ENCODE measurements at places on chromosomes 12 and 14.

- DNase-seq = no peak
Measured at GRCh38 chr12:3123729-3124128, 46.5 kb downstream of the TSPAN9 start.

DNA sequence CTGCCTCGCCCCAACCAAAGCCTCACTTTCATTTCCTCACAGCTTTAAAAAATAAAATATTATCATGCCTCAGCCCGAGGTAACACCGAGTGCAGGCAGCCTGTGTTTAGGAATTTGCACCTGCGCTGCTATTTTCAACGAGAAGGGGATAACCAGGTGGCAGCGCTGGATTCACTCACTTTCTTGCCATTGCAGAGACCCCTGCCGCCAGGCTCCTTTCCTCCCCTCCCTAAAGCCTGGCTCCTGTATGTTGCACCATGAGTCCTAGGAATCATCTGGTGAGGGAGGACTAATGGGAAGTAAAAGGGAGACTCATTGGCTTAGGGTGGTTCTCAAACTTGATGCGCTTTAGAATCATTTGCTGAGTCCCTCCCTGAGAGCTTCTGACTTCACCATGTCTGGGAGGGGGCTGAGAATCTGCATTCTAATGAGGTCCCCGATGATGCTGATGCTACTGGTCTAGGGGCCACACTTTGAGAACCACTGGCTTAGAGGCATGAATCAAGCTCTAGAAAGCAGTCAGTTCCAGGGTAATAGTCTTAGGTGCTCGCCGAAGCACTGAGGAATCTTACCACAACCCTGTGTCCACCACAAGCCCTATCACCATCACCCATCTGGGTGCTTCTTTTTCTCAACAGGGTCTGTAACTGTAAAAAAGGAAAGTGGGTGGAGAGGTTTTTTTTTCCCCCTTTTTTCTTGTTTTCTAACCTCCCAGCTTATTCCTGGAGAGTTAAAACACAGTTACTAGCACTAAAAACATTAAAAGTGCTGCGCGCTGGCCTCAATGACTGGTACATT, 83.8 kb downstream of the SLC38A1 start:
- no peak for DNase-seq

DNA sequence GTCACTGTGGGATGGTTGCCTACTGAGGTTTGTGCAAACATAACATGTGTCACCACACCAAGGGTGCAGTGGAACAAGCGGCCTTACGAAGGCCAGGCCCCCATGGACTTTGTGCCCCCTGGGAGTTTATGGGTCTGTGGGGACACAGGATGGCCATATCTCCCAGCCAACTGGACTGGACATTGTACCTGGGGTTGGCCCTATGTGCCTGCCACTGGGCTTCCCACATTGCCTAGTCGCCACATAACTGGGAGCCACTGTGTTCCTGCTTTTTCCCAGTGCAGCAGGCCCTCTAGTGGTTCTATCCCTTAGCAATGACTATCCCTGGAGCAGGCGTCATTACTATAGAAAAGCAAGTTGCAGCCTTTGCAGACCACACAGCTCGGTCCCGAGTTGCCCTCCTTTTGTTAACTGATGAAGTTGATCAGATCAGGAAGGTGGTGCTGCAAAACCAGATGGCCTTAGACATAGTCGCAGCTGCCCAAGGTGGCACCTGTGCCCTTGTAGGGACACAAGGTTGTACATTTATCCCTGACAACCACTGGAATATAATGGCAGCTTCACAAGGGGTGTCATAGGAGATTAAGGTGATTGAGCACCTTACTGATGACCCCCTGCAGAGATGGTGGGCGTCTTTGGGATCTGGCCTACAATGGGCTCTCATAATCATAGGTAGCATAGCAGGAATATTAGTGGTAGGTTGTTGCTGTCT, 15.2 kb upstream of the RNASE12 start:
- no peak for DNase-seq

- DNase-seq = no peak
Measured at GRCh38 chr12:58593557-58594304, 326.6 kb downstream of the LRIG3 start.

DNA sequence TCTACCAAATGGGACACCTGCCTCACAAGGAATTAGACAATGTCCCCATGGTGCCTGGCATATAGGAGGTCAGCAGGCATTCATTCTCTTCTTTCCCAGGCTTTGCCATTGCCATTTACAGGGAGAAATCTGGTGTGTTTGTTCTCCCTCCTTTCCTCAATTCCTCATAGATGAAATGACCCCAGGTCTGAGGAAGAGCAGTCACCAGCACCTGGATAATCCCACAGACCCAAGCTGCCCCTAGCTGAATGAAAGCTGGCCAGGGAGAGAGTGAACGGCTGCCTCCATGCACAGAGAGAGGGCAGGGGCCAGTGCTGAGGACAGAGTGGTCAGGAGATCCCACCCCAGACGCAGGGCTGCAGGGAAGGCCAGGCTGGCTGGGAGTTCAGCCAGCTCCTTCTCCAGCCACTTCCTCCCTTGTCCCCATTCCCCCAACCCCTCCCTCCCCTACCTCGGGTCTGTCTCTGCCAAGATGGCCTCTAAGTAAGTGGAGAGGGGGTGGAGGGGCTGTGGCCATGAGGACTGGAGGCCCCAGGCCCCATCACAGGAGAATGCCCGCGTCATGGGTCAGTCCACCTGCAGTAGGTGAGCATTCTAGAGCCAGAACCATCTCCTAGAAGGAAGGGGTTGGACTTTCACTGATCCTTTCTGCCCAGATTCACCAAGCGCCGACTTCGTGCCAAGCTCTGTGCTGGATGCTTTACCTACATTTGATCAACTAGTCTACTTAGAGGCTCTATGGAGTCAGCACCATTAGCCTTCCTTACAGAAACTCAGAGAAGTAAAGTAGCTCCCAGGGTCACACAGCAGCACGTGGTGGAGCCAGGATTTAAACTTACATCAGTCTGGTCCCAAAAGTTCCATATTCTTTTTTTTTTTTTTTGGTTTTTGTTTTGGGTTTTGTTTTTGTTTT, 2.0 kb upstream of the KRT4 start:
- no peak for DNase-seq

DNA sequence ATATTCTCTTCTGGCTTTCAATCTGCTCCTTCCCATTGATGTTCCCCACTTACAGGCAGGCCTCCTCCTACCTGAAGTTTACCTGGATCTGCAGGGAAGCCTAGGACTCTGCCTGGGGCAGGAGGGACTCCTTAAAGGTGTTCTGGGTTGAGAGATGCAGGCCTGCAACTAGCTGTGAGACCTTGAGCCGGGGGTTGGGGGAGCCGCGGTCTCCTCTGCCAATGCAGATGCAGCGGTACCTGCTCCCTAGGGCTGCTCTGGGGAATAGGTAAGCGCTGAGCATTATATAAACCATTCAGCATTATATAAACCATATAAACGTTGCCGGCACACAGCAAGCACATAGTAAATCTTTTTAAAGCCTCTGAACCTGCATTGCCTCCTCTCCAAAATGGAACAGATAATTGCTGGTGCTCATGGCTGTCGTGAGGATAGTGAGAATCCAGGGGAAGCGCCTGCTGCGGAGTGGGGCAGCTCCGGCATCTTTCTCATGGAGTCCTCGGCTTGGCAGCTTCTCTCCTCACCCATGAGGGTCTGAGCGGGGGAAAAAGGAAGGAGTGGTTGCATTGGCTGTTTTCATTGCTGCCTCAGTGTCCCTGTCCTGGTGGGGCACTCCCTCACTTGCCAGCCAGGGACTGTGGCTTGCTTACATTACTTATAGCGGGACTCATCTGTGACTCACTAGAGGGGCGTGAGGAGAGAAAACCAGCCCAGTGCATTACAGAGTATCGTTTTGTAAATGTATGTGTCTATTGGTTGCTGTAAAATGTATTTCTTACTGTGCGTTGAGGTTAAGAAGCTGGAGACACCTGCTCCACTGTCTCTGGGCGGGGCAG, 12.5 kb upstream of the KRT80 start:
- DNase-seq = no peak

GRCh38 chr12:104462931-104463339, 6.2 kb downstream of the CHST11 start:
- DNase-seq = no peak

DNA sequence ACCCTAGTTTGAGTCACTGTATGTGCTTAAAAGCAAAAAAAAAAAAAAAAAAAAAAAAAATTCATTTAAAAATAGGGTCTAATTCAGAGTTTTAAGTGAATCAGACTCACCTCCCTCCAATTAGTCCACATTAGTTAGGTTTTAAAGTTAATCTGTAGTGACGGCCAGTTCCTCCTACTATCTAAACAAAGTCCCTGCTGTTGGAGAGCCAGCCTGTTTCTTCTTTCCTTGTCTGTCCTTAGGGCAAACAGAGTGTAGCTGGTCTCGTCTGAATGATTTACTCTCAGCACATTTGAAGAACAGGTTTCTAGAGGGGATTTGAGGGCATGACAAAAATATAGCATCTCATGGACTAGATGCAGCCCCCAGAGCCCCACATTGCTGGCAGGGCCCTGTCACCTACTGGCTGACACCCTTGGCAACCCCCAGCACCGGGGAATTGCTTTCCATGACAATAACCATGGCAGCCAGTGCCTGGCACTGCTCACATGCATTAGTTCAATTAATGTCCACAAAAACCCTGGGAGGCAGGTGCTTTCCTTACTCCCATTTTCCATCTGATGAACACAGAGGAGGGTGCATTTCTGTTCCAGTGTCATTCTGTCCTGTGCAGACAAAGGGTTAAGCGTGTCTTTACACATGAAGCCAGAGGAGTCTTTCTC, 138.3 kb downstream of the PLXNC1 start:
- DNase-seq = no peak

GRCh38 chr12:63020269-63020668, 85.3 kb upstream of the PPM1H start:
- DNase-seq = no peak

GRCh38 chr12:2302711-2303580, 250.2 kb downstream of the CACNA1C start:
- DNase-seq = no peak

DNA sequence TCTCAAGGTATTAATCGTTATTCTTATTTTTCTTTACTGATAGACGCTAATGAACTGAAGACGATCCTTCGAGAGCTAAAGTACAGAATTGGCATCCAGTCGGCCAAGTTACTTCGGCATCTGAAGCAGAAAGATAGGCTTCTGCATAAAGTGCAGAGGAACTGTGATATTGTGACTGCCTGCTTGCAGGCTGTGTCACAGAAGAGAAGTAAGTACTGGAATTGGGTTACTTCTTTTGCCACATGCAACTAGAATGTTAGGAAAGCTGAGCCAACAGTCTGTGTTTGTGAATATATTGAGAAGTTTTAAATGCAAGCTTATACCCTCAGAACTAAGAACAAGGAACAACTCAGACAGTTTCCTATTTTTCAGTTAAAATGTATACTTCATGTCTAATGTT, 26.6 kb upstream of the GNS start:
- no peak for DNase-seq

GRCh38 chr14:64873506-64874219, 6.0 kb downstream of the SPTB start:
- DNase-seq = no peak

DNA sequence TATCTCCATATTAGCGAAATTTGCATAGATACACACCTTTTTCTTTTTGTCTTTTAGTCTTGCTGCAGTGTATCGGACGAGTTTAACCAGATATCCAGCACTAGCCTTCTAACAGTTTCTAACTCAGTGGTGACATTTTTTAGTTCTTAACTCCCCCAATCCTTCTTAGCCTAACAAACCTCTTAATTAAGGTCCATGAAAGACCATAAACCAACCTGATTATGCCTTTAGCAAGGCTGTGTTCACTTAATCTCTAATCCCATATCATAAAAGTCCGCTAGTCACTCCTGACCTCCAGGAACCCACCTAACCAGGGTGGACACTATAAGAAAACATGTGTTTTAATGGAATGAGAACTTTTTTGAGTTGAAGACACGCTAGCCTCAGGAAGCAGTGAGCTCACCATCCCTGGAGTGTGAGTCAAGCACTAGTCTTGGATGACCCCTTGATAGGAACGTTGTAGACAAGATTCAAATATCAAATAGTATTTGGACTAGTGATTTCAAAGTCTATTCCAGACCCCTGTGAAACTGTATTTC, 9.5 kb downstream of the CDKN1B start:
- DNase-seq = no peak

DNA sequence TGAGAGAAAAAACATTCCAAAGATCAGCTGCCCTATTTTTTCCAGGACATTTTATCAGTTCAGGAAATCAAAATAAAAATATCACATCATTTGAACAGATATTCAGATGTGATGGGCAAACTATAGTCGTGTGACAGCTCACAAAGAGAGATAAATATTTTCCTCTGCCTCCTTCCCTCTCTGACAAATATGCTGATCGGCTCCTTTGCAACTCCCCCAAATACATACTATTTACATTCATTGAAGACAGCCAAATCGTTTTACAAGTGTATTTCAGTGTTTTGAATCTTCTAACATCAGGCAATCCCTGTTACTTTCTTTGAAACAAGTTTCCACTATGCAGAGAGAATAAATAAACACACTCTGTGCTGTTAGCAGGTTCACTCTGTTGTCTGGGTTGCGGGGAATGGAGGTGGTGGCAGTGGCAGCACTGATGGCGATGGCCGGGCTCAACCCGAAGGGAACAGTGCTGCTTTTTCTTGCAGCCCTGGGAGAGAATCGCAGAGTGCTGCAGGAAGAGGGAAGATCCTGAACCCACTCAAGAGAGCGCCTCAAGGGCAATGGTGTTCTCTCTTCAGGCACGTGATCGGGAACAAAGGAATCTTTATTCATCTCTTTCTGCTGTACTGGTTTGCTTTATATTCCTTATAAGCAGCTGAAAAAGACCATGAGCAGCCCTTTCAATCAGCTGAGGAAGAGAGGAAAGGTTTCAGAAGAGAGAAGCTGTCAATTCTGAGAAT, 142.5 kb downstream of the PHLDA1 start:
- no peak for DNase-seq

GRCh38 chr12:75862692-75863471, 168.7 kb downstream of the PHLDA1 start:
- DNase-seq = no peak

- no peak for DNase-seq
Measured at GRCh38 chr12:121915841-121916321, 2.5 kb upstream of the CFAP251 start.

- DNase-seq = no peak
Measured at GRCh38 chr14:99077844-99078236, 194.2 kb downstream of the BCL11B start.

DNA sequence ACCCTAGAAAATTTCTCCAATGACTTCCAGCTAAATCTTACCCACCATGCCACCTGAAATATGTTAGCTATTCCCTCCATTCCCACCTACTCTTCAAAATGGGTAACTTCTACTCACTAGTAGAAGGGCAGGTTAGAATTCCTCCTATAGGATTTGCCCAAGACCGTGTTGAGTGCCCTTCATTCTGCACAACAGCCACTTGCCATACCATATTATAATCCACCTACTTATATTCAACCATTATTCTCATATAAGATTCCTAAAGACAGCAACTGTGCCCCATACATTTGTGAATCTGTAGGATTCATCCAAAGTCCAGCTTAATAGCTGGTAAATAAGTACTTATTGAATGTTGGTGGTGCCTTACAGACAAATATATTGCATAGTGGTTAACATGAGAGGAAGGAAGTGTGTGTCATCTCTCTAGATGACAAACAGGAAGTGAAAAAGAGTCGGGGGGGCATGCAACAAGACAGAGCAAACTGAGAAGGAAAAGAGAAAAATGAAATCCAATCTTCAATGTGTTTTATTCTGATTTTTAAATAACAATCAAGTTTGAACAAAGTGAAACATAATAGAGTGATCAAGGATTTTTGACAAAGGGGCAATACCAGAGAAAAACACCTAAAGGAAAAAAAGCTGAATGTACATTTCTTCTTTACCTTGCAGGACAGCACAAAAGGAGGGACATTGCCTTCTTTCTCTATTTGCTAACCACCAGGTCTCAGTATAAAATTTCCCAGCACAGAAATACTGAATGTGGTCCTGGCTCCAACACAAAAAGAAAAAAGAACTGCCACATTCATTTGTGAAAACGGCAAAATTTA, 389.3 kb upstream of the USP15 start:
- no peak for DNase-seq

GRCh38 chr14:23047034-23047634, 5.1 kb downstream of the PSMB11 start:
- DNase-seq = no peak
